H1 (cell line): ENCODE measurements at places on chromosomes 5 and 9. TPM values are rescaled to one million over a fixed set of nuclear protein-coding genes. Genes with fewer than 3 reads are reported as not detected.

IL17B gene
- total RNA-seq, result not detected in 2 replicates

LIX1 gene
- total RNA-seq, result 0.26 and 0.33 TPM in 2 replicates

HRH2 gene
- total RNA-seq, result 8.1 and 9.3 TPM in 2 replicates

- DNase-seq, result no peak
- H3K4me3 ChIP-seq, result no peak overlapping the region
- H3K27ac ChIP-seq, result no peak overlapping the region
- H3K36me3 ChIP-seq, result no peaks in the 10 kb centered on the region
These were observed 312.1 kb downstream of the CDH12 start for GRCh38 chr5:22541037-22541436.

GRCh38 chr9:119955276-119955675 lies 586.0 kb upstream of the BRINP1 start:
- no peaks in the 10 kb centered on the region for H3K27me3 ChIP-seq
- H3K27ac ChIP-seq, result no peak overlapping the region
- no peaks in the 10 kb centered on the region for H3K36me3 ChIP-seq
- no peak for DNase-seq
- no peak overlapping the region for H3K4me3 ChIP-seq

DNA sequence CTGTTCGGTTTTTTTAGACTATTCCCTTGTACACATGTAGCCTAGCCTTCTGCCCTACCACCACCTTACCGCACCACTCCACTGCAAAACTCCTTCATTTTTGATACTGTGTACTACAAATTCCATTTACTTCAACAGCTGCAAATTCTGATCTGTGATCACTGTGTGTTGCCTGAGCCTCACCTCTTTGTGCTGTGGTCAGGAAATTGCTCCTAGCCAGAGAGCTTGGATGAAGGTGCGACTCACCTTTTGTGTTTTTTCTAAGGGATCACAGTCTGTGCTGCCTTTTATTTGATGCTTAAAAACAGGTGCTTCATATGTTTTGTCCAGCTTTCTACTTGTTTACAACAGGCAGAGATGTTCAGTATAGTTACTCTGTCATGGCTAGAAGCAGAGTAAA lies 31.5 kb downstream of the CSNK1G3 start:
- H3K27me3 ChIP-seq, result no peaks in the 10 kb centered on the region
- H3K36me3 ChIP-seq, result no peaks in the 10 kb centered on the region
- no peak overlapping the region for H3K27ac ChIP-seq
- no peak for DNase-seq
- no peak overlapping the region for H3K4me3 ChIP-seq
- no peaks in the 10 kb centered on the region for H3K4me1 ChIP-seq

GRCh38 chr5:18238321-18238720 lies 604.1 kb downstream of the TAF11L14 start:
- no peak overlapping the region for H3K4me3 ChIP-seq
- no peak overlapping the region for H3K27ac ChIP-seq
- no peaks in the 10 kb centered on the region for H3K27me3 ChIP-seq
